ENCODE measurements at places on chromosomes 6 and 20.

GRCh38 chr20:32019156-32019510 is 8.9 kb downstream of the CCM2L start:
- no peak for DNase-seq

GRCh38 chr20:38143238-38143645 is 21.8 kb downstream of the TGM2 start:
- DNase-seq = no peak

DNA sequence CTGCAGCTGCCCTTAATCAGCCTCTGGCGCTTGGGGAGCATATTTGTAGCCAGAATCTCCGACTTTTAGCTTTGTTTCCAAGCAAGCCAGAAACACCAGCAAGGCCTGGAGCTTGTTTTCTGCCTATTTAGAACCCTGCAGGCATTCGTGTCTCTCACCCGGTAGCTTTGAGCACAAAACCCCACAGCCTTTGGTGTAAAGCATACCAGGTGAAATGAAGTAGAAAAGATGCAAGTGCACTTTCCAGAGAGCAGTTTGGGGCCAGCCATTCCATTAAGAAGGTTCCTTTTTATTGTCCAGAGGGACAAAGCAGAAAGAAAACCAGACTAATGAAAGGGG is 736 bp downstream of the FAM217B start:
- no peak for DNase-seq

DNA sequence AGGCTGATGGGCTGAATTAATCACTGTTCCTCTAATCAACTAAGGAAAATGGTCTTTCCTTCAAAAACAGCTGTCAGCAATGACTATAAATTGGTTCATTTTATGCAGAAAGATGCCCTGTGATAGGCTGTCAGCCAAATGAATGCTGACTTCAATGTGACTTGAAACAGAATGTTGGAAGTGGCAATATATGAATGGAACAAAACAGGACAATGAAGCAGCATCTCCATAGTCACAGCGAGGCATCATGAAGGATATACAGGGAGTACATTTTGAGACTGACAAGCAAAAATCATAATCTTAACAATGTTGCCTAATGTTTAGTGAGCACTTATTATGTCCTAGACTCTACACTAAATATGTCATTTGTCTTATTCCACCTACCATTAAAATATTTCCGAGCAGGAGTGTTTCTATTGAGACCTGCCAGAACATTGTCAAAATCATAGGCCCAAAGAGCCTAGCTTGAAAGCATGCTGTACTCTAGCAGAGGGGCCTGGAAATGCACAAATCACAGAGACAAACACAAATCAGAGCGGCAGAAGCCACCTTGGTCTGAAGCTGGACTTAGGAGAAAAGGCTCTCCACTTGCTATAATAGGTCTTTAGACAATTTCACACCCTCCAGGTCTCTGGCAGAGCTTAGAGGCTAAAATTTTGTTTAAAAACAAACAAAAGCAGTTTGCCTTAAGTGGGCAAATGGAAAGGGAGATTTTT is 63.3 kb downstream of the FAM50B start:
- no peak for DNase-seq

DNA sequence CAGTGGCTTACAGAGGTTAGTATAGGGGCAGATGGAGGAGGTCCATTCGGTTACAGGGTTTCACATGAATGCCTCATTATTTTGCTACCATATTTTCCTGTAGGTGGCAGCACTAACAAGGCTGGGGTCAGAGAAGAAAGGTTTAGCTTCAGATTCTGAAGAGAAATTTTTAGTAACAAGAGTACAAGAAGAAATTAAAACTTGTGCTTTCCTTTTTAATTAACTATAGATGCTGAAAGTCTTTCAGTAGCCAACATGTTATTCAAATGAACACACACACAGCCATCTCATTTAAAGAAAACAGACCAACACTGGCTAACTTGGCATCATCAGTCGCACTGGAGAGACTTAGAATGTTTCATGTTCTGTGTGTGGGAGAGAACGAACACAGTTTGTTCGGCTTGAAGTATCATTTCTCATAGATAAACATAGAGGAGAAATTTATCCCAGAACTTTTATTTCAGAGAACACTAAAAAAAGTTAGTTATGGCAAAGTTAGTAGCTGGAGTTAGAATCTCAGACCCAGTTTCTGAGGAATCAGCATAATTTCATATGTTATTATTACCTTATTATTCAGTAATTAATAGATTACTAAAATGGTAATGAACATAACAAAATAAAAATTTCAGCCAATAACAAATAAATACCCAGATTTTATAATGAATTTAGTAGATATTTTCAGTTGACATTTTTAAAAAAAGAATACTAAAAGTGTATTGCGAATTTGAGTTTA is 314.0 kb upstream of the RSPO3 start:
- DNase-seq = no peak

GRCh38 chr6:34231566-34232336 is 4.9 kb upstream of the HMGA1 start:
- no peak for DNase-seq

DNA sequence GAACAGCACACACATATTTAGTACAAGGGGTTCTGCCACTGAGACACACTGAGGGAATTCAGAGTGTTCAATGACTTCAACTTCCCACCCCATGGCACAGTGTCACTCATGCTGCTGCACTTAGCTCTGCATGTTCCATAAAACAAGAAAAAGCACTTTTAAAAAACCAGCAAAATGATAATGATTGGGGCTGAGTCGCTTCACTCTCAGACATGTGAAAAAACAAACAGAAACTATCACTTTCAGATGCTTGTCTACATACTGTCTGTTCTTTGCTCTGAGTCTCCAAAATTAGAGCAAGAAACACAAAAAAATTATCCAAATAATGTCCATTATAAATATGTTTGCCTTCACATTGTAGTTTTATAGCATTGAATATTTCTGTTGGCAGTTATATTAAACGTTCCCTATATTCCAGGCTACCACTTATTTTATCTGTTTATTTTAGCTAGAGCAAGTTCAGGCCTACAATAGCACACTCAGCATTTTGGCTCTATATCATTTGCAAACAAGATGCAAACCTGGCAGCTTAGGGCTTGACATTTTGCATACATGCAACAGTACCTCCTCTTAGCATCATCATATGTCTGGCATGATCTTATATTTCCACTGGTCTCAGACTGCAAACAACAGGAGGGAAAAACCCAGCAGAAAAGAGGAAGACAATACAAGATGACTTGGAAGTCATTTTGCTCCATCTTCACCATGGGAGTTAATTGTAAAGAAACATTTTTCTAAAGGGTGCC is 398.8 kb downstream of the HACE1 start:
- DNase-seq = no peak

GRCh38 chr20:25372584-25373336 is 17.9 kb downstream of the ABHD12 start:
- no peak for DNase-seq

- no peak for DNase-seq
These were observed 83.0 kb upstream of the RALY start for GRCh38 chr20:33910529-33911327.

DNA sequence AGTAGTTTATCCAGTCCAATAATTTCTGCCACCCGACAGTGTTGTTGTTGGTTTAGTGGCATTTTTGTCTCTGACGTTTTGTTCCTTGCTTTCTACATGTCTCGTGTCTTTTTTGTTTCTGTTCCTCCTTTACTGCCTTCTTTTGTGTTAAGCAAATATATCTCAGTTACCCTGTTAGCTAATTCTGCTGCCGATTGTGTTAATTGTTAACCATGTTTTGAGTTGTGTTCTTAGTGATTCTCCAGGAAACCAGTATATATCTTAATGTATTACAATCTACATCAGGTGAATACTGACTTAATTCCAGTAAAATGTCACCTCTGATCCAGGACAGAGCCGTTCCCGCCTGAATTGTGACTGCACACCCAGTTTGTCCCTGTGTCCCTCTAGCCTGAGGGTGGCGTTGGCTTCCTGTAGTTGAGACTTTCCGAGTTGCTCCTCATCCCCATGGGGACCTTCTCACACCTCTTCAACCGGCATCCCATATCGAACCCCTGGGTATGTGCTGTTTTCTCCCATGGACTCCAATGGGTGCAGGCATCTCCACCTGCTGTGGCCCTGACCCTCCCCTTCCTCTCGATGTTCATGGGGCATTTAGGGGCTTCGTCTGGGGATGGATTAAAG is 35.8 kb upstream of the BHLHE23 start:
- no peak for DNase-seq
